ENCODE measurements at places on chromosomes 1 and 21. TPM values are rescaled to one million over a fixed set of nuclear protein-coding genes. Genes with fewer than 3 reads are reported as not detected.

Gene PTPN7
- total RNA-seq = not detected

Gene HES5
- not detected for total RNA-seq

Gene OR2T34
- total RNA-seq = not detected

Gene IGSF3
- total RNA-seq = 0.22 TPM

Gene ENAH
- total RNA-seq = 113 TPM

Gene LRRN2
- not detected for total RNA-seq

Gene KLHL20
- 27.9 TPM for total RNA-seq

Gene SIM2
- not detected for total RNA-seq

Gene SLC1A7
- 0.13 TPM for total RNA-seq

Gene NID1
- 73.6 TPM for total RNA-seq

Gene TRAF3IP3
- total RNA-seq = not detected

Gene FAM167B
- 4.2 TPM for total RNA-seq

Gene HEYL
- not detected for total RNA-seq

Gene BOLA1
- total RNA-seq = 16.4 TPM

Gene ZMYND12
- 3.2 TPM for total RNA-seq

Gene SRRM1
- 29.0 TPM for total RNA-seq

Gene CBR3
- 17.3 TPM for total RNA-seq

Gene HCRTR1
- not detected for total RNA-seq

Gene RCSD1
- not detected for total RNA-seq
